ENCODE measurements at places on chromosomes 1 and 21.
A peak's percentile ranks its signal among the peaks of the same experiment; 100 is the strongest.

DNA sequence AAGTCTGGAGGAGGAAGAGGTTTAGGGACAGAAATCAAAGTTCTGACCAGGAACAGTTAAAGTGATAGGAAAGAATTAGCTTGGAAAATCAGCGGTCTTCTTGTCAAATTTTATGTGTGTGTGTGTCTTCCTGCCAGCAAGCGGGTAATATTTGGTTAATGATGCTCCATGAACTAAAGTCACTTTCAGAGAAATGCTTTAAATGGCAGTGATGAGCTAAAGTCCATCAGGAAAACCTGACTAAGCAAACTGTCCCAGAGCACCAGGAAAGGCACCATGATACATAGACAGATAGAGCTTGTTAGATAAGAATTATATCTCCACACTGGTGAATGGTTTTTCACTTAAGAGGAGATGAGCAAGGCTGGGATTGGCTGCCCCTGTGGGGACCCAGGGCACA, 10.0 kb upstream of the CDC14A start:
- no peak for DNase-seq

- no peak for DNase-seq
Observed at GRCh38 chr1:89887270-89887669, 66.4 kb downstream of the LRRC8D start.

DNA sequence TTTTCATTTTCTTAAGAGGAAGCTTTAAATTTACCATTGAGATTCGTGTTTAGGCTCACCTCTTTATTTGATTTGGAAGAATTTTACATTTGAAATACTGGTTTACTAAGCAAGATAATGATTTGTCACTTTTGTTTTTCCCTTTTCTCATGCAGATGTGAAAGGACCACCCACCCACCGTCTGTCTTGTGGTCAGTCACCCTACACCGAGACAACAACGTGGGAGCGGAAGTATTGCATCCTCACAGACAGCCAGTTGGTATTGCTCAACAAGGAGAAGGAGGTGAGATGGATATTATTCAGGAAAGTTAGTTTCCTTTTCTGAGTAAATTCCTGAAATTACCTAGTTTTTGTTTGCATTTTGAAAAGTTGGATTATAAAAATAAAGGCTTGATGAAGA, 189.5 kb downstream of the RASAL2 start:
- peak; percentile 40 for DNase-seq

DNA sequence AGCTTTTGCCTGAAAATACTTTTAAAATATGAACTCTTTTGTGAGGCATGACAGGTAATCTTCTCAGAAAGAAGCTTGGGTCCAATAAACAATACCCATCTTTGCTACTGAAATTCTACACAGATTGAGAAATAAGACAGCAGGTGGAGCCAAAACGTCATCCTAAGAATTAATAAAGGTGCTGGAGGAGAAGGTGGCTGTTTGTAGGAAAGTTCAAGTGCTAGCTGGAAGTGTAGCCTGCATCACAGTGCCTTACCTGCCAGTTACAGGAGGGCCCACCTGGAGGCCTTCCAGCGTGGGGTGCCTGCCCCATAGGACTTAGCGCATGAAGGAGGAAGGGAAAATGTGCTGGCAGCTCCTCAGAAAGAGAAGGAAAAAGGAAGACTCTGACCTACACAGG, 93.7 kb downstream of the TTC3 start:
- no peak for DNase-seq

DNA sequence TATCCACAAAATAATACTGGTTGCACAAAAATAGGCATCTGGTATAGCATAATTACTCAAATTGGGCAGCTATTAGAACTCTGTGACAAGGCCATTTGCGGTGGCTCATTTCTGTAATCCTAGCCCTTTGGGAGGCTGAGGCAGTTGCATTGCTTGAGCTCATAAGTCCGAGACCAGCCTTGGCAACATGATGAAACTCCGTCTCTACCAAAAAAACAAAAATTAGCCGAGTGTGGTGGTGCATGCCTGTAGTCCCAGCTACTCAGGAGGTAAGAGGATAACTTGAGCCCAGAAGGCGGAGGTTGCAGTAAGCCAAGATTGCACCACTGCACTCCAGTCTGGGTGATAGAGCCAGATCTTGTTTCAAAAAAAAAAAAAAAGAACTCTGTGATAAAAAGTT, 36.7 kb downstream of the PLPP3 start:
- DNase-seq, result no peak

- no peak for DNase-seq
Observed at GRCh38 chr1:93584261-93585003, 97.2 kb downstream of the BCAR3 start.

Measured in Ammon's horn (tissue), 1 donor.